ENCODE measurements at places on chromosomes 11 and 22.

- DNase-seq = no peak
Measured at GRCh38 chr11:69360606-69361005, 66.7 kb downstream of the MYEOV start.

DNA sequence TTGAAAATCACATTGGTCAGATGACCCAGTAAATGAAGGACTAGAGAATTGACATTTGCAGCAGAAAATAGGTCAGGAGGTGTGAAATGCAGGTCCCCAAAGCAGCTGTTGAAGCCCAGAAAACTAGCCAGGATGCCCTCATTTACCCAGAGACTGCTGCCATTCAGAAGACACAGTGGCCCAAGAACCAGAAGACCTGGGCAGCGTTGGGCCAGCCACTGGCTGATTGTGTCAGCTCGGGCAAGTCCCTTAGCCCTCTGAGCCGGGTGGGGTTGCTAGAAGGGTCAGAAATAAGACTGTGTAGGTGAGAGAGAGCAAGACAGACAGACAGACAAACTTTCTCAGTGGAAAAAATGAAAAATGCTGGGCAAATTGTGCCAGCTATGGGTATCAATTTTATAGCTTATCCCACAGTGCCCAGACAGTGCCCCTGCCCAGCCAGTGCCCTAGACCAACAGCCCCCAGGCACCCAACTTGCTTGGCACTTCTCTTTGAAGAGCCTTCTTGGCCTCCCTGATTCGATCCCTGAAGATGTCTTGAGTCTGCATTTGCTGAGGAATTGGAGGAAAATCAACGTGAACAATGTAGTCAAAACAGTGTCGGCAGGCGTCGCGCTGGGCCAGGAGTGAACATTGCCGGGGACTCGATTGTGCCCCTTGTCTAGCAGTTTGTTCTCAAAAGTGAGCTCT is 198.3 kb downstream of the MN1 start:
- no peak for DNase-seq

DNA sequence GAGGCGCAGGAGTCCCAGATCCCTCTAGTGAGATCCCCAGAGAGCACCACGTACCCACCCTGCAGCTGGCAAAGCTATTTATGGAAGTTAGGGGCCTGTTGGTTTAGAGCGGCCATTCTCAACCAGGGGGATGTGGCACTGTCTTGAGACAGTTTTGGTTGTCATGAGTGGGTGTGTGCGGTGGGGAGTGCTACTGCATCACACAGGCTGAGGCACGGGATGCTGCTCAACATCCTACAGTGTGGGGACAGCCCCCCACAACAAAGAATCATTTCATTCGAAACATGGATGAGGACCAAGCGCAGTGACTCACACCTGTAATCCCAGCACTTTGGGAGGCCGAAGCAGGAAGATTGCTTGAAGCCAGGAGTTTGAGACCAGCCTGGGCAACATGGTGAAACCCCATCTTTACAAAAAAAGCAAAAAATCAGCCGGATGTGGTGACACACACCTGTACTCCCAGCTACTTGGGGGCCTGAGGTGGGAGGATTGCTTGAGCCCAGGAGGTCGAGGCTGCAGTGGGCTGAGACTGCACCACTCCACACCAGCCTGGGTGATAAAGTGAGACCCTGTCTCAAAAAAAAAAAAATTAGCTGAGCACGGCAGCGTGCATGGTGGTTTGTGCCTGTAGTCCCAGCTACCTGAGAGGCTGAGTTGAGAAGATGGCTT is 28.2 kb downstream of the GGT5 start:
- peak; percentile 25 for DNase-seq

GRCh38 chr22:39577366-39577765 is 6.8 kb downstream of the CACNA1I start:
- DNase-seq = no peak

- no peak for DNase-seq
Measured at GRCh38 chr11:1150769-1151365, 6.9 kb upstream of the MUC5AC start.

DNA sequence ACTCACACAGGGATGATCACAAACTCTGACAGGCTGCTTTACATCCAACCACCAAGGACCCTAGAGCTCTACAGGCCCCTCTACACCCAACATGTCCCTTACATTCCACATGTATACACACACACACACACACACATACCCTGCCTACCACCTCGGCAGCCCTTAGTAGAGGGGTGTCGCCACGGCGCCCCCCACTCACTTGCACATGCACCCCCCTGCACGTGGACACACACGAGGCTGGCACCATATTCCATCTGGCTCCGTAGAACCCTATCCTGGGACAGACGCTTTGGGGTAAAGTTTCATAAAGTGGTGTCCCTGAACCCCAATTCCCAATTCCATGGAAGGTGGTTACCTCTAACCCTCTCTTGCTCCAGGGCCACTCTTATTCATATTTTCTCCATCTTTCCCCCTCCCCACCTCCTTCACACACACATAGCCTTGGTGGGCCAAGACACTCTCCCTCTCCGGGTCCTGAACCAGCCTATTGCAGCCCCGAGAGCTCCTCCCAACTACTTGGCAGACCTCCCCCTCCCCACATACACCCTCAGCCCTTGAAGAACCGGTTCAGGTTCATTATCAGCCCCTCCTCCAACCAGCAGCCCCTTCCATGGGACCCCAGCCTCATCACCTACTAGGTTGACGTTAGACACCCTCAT is 809 bp downstream of the PDE2A start:
- DNase-seq = no peak

DNA sequence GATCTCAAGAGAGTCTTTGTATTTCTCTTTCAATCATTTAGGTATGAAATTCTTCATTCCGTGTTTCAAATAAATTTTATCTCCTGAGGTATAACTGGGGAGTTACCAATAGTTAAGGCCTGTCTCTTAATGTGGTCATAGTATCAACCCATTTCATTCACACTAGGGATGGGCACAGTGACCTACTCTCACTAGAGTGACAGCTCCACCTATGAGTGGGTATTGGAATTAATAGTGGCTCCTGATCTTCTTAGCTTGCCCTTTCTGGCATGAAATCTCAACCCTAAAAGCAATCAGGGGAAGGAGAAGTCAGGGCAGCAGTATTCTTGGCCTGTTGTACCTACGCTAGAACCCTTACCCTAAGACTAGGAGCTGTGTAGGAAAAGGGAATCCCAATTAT is 507.7 kb downstream of the FAM181B start:
- no peak for DNase-seq

DNA sequence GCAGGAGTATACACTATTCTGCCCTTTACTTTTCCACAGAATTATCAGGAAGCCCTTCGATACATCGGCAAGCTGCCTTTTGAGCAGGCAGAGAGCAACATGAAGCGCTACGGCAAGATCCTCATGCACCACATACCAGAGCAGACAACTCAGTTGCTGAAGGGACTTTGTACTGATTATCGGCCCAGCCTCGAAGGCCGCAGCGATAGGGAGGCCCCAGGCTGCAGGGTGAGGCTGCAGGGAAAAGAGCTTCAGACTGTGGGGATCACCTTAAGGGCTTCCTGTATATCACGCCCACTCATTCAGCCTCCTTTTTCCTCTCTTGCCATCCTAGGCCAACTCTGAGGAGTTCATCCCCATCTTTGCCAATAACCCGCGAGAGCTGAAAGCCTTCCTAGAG is 6.8 kb upstream of the HMBS start:
- DNase-seq = no peak

- DNase-seq = no peak
Measured at GRCh38 chr22:37021041-37021440, 1.5 kb downstream of the MPST start.

GRCh38 chr22:50302564-50302963 is 4.9 kb downstream of the PLXNB2 start:
- no peak for DNase-seq

GRCh38 chr11:27139742-27140367 is 99.2 kb downstream of the BBOX1 start:
- DNase-seq = no peak

DNA sequence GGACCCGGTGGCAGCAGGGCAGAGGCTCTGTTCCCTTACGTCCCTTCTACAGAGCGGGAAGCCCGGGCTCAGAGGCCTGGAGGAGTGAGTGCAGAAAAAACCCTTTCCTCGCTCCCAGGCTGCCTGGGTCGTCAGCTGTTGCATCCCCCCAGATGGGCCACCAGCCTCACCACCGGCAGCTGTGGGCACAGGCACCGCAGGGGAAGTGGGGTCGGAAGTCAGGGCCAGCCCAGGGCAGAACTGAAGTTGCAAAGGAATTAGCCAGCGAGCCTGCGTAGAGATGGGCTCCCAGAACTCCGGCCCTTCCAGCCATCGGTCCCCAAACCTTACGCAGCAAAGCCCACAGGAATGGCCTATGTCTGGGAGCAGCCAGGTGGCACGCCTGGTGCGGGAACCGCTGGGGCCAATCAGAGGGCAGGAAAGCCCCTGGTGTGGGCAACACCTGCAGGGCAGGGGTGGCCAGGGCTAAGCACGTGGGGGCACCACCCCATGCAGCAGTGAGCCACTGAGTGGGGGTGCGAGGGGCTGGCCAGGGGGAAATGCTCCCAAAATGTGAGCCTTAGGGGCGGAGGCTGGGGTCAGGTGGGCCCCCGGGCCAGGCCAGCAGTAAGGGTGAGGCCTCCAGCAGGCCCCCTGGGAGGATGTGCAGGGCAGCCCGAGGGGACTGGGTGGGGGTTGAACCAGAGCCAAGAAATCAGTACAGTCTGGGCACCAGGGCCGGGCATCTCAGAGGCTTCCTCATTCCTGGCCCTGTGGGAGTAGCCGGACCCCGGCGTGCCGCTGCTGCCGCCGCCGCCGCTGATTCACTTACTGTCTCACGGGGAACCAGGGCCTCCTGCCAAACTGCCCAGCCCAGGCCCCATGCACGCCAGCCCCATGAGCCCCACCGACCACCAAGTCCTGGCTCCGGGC is 58.2 kb downstream of the WNT7B start:
- DNase-seq = no peak

DNA sequence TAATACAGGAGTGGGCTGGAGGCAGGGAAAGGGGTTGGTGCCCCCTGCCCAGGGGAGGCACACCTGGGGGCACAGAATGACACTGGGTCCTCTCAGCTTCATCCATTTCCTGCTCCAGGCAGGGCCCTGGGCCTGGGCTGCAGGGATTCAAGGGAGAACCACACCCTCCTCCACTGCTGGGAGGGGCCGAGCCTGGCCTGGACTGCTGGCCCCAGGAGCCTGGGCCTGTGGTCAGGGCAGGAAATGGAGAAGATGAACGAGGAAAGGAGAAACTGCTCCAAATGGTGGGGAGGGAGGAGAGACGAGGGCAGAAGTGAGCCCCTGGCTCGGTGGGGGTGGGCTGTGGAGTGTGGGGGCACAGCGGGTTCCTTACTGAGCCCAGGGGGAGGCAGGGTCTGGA is 38.1 kb upstream of the KCNQ1OT1 start:
- no peak for DNase-seq

- no peak for DNase-seq
Measured at GRCh38 chr11:112697391-112698178, 263.6 kb upstream of the NCAM1 start.

DNA sequence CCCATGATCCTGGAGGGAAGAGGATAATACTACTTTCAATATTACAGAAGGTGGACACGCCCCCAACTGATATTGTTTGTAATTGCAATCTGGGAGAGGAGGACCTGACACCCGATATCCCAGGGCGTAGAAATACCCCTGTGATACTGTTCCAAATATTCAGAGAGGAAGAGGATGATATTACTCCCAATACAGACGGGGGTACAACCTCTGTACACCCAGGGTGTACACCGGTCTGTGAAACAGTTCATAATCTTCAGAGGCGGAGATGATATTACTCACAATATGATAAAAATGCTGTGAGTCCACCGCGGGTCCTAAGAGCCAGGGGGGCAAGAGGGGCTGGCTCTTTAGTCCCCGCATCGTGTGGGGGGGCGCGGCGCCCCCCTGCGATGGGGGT is 57.2 kb upstream of the ALDH3B2 start:
- no peak for DNase-seq

DNA sequence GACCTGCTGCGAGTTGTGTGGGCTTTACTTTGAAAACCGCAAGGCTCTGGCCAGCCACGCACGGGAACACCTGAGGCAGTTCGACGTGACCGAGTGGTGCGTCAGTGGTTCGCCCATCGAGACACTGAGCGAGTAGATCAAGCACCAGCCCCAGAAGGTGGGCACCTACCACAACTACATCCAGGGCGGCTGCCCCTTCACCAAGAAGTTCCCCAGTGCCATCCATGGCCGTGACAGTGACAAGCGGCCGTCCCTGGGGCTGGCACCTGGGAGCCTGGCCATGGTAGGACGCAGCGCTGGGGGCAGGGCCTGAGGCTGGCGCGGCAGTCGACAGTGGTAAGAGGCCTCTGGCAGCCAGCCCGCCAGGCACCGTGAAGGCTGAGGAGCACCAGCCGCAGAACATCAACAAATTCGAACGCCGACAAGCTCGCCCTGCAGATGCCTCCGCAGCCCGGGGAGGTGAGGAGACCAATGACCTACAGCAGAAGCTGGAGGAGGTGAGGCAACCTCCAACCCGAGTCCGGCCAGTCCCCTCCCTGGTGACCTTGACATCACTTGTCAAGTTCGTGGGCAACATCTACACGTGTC is 545.2 kb upstream of the CCDC179 start:
- DNase-seq = no peak

DNA sequence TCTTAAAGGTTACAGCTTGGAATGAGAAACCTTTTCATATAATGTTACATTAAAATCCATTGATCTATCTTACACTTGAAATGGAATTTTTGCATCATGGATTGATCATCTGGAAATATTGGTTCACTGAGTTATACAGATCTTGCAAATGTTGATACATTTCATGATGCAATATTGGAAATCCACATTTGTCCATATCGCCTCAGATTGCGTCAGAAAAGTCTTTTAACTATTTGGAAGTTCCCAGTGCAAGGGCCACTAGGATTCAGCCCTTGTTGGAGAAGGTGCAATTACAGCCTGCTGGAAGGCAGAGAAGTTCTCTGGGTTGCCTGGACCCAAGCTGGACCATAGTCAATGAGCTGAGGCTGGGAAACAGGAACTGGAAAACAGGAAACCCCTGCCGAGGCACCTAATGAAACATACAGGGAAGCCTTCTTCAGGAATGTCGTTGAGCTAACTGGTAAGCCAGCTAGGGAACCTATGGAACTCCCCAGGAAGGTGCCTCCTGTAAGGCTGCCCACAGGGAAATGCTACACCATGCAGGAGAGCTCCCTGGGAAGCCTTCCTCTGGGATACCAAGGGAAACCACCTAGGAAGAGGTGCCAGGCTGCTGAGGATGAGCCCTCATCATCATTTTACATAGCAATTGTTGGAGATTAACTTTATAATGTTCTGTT is 600.4 kb upstream of the CADM1 start:
- DNase-seq = no peak

GRCh38 chr11:8558436-8558835 is 35.6 kb downstream of the STK33 start:
- DNase-seq = no peak
